ENCODE measurements at places on chromosomes 7 and 10.

DNA sequence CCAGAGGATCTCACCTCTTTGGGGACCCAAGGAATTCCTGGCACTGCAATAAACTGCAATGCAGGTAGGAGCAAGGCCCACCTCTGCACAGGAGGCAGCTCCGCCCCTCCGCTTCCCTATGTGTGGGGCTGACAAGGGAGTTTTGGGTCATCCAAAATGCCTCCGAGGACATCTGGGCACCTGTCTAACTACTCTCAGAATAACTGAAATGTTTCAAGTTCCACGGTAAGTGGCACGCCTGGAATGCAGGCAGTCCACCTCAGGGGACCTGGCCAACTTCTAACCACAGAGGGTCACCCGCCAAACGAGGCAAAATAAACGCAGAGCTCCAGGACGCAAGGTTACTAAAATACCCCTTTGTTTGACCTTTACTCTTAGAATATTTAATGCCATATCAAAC is 102.5 kb downstream of the FGFR2 start:
- DNase-seq, result no peak

GRCh38 chr7:28389504-28390395 is 22.6 kb upstream of the CREB5 start:
- peak; percentile 51 for DNase-seq

DNA sequence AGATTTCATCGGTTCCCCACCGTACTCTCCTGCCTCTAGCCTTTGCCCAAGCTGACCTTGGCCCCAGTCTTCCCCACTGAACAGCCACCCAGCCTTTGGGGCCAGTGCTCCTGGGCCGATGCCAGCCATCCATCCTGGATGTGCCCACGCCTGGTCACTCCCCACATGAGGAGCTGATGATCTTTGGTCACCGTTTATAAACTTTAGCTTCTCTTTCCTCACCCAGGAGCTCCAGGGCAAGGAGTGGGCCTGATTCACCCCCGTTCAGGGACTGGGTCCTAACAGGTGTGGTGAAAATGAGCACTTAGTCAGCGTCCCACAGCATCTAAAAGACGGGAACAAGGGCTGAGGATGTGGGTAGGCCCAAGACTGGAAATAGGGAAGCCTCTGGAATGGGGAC is 22.9 kb downstream of the GTF2IRD1 start:
- DNase-seq, result no peak

DNA sequence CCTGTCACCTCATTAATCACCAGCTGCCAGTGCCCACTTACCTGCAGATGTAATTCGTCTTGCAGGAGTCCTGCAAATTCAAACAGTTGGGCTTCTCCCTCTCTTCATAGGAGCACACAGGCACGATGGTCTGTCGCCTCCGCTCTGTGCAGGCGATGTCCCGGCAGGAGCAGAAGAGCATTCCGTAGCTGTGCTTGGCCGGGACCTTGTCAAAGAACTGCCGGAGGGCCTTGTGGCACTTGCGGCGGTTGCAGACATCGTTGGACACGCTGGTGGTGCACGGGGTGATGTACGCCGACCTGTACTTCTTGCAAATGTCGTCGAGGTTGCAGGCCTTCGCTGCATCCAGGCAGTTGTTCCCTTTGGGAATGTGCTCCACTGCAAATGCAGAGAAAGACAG is 147.8 kb downstream of the GFRA1 start:
- DNase-seq, result no peak

- no peak for DNase-seq
Measured at GRCh38 chr7:9488555-9488954, 1055.1 kb downstream of the NXPH1 start.

GRCh38 chr7:2010551-2011265 is 222.0 kb downstream of the MAD1L1 start:
- DNase-seq, result no peak

DNA sequence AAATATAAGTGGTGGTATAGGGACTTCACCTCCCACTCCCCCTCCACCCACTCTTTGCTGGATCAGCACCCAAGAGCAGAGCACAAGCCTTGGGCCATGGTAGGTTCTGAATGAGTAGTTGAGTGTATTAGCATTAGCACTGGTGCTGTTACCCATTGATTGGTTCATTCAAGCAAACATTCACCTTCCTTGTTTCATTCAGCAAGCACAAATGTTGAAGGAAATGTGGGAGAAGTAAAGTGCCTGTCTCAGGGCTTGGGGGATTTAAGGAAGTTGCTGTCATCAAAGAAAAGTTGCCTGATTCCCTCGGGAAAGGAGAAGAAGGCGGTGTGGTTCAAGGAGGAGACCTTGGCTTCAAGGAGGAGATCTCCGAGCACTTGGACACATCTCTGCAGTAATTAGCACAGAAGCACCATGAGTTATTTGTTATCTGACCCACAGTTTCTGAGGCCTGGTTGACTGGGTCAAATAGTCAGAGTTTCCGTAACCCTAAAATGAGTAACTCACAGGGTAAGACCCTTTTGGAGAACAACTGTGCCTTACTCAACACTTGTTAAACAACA is 17.3 kb downstream of the IL2RA start:
- DNase-seq, result no peak

DNA sequence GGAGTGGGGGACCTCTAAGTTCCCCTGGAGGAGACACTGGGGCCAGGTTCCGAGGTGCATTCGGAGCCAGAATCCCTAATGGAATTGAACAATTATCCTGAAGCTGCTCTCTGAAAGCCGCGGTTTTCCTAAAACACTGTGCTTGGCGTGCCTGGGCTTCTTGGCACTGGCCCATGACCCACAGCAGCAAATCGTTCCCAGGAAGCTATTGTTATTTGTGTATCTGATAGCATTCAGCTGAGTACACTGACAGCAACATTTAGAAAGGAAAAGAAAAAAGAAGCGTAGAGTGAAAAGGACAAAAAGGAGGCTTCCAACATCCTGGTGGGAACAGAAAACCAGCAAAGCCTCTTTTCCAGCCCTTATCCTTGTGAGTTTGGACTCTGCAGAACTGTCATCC is 339.8 kb downstream of the FRMD4A start:
- no peak for DNase-seq

DNA sequence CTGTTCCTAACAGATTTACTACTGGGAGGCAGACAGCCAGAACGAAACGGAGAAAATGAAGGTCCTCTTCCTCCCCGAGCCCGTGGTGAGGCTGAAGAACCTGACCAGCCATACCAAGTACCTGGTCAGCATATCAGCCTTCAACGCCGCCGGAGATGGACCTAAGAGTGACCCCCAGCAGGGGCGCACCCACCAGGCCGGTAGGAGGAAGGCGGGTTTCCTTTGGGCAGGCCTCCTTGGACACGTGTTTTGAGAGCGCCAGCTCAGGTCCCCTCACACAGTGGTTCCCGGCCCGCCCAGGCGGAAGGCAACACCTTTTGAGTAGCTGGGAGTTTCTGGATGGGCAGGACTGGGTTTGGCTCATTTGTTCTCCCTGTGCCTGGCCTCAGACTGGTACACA is 474.0 kb upstream of the FOXK1 start:
- no peak for DNase-seq

DNA sequence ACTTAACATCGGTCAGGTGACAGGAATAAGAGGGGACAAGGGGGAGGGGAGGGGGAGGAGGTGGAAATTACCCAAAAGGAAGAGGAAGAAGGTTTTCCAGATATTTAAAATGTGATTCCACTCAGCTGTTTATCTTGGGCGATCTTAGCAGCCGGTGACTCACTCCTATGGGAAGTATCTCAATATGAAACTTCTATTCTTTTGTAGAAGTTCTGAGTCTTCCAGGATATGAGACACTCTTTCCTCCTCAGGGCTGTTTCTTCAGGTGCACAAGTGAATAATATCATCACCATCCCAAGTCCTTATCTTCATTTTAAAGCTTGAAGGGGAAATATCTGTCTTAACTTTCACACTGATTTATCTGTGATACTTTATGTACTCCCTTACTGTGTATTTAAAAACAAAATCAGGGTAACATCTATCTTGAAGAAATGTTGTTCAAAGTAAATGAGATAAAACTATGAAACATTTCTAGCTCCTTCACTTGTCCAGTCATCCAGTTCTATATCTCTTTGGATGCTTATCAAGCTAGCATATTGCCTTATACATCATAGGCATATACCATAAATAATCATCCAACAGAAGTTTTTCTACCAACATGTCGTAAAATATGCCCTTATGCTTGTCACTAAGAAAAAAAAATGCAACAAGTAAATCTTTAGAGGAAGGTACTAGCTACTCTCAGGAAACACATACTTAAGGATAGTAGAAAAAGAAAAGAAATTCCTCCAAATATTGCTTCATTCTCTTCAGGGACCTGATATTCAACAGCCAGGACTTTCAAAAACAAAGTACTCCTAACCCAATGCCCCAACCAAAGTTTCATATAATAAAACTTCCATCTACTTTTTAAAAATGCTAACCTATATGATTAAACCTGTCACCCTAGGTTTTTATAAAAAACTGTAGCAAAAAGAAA is 13.7 kb downstream of the DOCK4 start:
- no peak for DNase-seq

DNA sequence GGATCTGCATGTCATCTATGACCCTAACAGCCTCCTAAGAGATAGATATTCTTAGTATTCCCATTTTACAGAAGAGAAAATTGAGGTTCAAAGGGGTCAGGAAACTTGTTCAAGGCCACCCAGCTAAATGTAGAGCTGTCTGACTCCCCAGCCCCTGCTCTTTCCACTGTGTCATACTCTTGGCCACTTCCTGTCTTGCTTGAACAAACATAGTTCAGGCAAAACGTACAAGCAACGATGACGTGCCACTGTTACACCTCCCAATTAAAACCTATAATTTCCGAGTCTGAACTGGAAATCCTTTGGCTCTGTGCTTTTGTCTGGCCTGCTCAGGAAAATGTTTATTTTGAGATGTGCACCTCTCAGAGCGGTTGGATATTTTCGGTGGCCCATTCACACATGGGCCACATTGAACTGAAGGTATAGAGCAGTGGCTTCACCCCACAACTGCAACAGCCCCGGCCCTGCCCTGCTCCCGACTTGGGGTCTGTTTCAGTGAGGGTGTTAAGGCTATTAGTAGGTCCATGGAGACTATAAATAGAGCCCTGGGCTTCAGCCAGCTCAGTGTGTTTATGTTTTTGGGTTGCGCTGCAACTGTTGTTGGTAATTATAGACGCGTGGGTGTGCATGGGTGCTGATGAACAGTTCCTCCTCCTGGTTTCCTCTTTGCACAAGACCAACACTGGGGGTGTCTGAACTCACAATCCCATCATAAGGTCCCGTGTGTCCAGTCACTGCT is 172.3 kb upstream of the ADO start:
- DNase-seq, result no peak

- no peak for DNase-seq
Measured at GRCh38 chr7:107692501-107692900, 31.9 kb downstream of the SLC26A4 start.

GRCh38 chr7:27182861-27183681 is 2.0 kb downstream of the HOXA11 start:
- no peak for DNase-seq

DNA sequence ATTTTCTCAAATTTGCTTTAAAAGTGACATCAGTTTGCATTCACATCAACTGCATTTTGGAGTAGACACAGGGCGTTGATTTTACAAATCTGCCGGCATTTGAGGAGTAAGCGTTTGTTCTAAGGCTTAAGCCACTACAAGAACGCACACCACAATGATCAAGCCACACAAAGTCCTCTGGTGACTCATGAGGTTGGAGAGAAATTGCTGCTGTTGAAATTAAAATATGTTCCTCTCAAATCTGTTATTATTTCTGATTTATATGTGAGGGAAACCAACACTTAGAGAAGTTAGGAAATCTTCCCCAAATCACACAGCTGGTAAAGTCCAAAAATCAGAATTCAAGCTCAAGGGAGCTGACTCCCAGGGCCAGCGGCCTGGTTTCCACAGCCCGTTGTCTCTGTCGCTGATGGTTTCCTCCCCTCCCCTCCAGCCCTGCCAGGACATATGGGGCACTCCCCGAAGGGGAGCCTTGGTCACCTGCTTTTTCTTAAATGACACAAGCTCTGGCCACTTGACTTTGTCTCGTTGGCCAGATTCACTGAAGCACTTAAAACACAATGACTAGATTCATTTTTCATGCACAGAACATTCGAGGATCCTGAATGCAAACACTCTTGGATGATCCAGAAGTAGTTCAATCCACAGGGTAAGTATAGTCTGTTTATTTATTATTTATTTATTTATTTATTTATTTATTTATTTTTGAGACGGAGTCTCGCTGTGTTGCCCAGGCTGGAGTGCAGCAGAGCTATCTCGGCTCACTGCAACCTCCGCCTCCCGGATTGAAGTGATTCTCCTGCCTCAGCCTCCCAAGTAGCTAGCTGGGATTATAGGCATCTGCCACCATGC is 29.2 kb upstream of the KLF6 start:
- no peak for DNase-seq

DNA sequence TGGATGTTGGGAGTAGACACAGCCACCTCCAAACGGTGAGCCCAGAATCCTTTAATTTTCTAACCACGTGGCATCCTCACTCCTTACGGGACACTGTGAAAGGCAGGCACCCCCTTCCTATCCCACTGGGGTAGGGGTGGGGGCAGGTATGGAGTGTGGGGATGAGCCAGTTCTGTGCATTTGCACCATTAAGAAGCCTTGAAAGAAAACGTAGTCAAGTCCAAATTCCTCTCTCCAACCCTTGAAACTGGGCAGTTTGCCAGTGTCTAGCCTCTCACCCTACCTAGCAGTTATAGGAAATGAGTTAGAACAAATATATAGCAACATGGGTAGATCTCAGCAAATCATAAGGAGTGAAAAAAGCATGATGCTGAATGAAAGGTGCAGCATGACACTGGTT is 92.4 kb upstream of the LEP start:
- no peak for DNase-seq

DNA sequence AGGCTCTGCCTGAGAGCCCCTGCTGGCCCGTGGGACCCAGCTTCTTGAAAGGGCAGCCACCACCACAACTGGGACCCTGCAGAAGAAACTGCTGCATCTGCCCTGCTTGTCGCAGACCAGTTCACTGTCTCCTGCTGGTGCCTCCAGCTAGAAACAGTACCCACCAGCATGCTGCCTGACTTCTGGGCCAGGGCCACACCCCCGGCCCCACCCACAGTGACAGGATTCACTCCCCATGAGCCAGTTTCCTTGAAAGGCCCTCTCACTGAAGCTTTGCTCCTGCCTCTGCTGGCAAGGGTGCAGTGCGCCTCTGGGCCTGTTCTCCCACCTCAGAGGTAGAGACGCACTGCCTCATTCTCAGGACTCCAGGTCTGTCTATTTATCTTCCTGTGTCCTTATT is 32.4 kb downstream of the ANXA11 start:
- DNase-seq, result no peak

DNA sequence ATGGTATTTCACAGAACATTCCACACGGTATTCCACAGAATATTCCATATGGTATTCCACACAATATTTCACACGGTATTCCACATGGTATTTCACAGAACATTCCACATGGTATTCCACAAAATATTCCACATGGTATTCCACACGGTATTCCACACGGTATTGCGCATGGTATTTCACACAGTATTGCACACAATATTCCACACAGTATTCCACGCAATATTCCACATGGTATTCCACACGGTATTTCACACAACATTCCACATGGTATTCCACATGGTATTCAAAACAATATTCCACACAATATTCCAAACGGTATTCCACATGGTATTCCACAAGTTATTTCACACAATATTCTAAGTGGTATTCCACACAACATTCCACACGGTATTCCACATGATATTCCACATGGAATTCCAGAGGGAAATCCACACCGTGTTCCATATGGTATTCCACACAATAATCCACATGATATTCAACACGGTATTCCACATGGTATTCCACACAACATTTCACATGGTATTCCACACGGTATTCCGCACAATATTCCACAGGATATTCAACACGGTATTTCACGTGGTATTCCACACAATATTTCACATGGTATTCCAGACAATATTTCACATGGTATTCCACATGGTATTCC is 136.7 kb upstream of the CHST15 start:
- DNase-seq, result no peak

- no peak for DNase-seq
Measured at GRCh38 chr7:20700453-20701227, 85.2 kb downstream of the ABCB5 start.

Data from NCI-H1048 (cell line).